Cardiac muscle cell (in vitro differentiated cells and primary cell): ENCODE measurements at places on chromosomes 3 and 15. TPM values are rescaled to one million over a fixed set of nuclear protein-coding genes. Genes with fewer than 3 reads are reported as not detected.

- no peak overlapping the region for H3K27ac ChIP-seq
- H3K36me3 ChIP-seq = no peaks in the 10 kb centered on the region
- no peak overlapping the region for H3K4me3 ChIP-seq
- H3K4me1 ChIP-seq = peaks cover 26% of the 10 kb centered on the region
- DNase-seq = no peak
Measured at GRCh38 chr3:195537995-195538394, 5.1 kb downstream of the PPP1R2 start.

DNA sequence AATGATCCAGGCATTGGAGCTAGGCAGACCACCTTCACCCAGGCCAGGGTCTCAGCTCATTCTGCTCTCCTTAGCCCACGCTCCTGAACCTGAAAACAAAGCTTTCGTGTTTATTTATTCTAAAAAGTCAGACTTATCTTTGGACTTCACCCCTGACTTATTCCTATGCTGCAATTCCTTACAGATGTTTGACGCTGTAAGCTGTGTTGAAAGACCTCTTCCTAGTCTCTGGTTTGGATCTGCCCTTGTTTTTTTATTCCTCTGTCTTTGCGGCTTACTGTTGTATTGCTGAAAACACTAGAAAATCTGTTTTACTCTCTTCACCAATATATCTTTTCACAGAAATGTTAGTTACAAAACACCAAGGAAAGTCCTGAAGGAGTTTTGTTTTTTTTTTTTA is 40.5 kb upstream of the LDHAL6B start:
- no peaks in the 10 kb centered on the region for H3K36me3 ChIP-seq
- H3K27ac ChIP-seq = no peak overlapping the region
- no peak overlapping the region for H3K4me3 ChIP-seq
- no peaks in the 10 kb centered on the region for H3K27me3 ChIP-seq
- no peaks in the 10 kb centered on the region for H3K4me1 ChIP-seq

PBRM1 gene
- 48.8 and 76.2 TPM in 2 replicates for total RNA-seq

OR5K1 gene
- not detected in 2 replicates for total RNA-seq

DNA sequence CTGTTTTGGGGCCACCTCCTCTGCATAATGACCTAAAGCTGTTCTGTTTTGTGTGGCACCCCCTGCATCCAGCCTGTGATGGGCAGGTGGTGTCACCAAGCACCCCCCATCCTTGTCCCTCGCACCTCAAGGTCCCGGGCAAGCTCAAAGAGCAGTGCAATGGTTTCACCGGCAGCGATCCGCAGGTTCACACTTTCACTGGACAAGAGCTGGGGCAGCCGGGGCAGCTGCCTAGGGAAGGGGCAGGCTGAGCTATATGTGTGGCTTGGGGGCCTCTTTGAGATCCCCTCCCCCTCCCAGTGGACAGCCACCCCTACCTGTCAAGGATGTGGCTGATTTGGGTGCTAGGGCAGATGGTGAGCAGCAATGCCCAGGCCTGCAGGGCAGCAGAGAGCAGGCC is 3.1 kb downstream of the IFRD2 start:
- no peak overlapping the region for H3K4me3 ChIP-seq
- no peaks in the 10 kb centered on the region for H3K36me3 ChIP-seq
- no peak for DNase-seq
- no peaks in the 10 kb centered on the region for H3K27me3 ChIP-seq

DNA sequence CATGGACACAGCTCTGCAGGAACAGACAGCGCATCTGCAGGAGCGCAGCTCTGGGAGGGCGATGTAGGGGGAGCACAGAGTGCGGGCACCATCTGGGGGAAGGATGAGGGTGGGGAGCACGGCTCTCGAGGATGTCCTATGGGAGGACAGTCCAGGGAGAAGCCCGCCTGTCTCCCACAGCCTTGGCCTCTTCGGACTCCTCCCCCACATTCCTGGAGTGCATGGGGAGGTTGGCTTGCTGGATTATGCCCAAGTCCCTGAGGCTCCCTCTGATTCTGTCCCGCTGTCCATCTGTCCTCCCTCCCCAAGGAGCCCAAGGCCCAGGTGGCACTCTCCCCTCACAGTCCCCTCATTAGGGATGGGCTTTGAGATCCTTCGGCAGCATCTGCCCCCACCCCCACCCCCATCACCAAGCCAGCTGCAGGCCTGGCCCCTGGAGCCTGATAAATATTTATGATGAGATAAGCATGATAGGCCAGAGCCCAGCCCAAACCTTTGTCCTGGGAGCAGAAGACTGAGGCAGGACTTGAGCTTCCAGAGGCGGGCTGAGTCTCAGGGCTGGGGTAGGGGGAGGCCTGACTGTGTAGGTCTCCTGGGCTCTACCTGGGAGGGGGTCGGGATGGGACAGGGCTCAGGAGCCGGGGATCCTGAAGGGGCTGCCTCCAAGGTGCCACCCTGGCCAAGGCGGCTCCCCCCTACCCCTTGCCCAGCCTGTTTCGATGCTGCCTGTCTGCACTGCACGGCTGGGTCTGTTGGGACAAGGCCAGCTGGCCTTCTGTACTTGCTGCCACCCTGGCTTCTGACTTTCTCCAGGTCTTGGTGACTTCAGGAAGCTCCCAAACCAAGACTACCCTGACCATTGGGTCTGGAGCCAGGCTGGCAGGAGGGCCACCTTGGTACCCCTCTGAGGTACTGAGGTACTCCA is 28.6 kb upstream of the SEMA3F start:
- DNase-seq = peak; percentile 75
- no peaks in the 10 kb centered on the region for H3K36me3 ChIP-seq
- H3K27ac ChIP-seq = no peak overlapping the region
- no peaks in the 10 kb centered on the region for H3K27me3 ChIP-seq
- H3K4me1 ChIP-seq = peaks cover 29% of the 10 kb centered on the region

PGBD4 gene
- total RNA-seq = 1.7 TPM in 2 replicates

GRCh38 chr15:45634432-45635190 is at the start of gene SQOR:
SQOR (plus strand) TSS chr15:45635029; CDS start chr15:45658924, 23,895 bp downstream.
- peak within 1 kb of the TSS; percentile 41 for H3K4me3 ChIP-seq
- H3K27ac ChIP-seq = no peak within 1 kb of the TSS
- H3K4me1 ChIP-seq = no peaks in the 10 kb centered on the region
- H3K27me3 ChIP-seq = peaks cover 88% of the 10 kb centered on the region
- DNase-seq = peak; percentile 64
- H3K36me3 ChIP-seq = no peaks in the 10 kb centered on the region

GRCh38 chr15:100495861-100496260 is 32.9 kb downstream of the CERS3 start:
- H3K4me1 ChIP-seq = no peaks in the 10 kb centered on the region
- H3K27me3 ChIP-seq = no peaks in the 10 kb centered on the region
- DNase-seq = no peak
- H3K36me3 ChIP-seq = no peaks in the 10 kb centered on the region
- H3K27ac ChIP-seq = no peak overlapping the region

PCLAF gene
- 4.7 and 7.5 TPM in 2 replicates for total RNA-seq

- no peak overlapping the region for H3K27ac ChIP-seq
- no peak for DNase-seq
- no peaks in the 10 kb centered on the region for H3K4me1 ChIP-seq
Measured at GRCh38 chr3:141753399-141753798, 9.8 kb upstream of the GRK7 start.

- DNase-seq = no peak
- no peak overlapping the region for H3K4me3 ChIP-seq
- no peaks in the 10 kb centered on the region for H3K36me3 ChIP-seq
- no peaks in the 10 kb centered on the region for H3K27me3 ChIP-seq
- peaks cover 40% of the 10 kb centered on the region for H3K4me1 ChIP-seq
Measured at GRCh38 chr15:98728811-98729160, 80.4 kb downstream of the IGF1R start.

GRCh38 chr3:123122525-123123315 is 55.9 kb downstream of the PDIA5 start:
- no peak overlapping the region for H3K27ac ChIP-seq
- no peaks in the 10 kb centered on the region for H3K27me3 ChIP-seq
- H3K36me3 ChIP-seq = no peaks in the 10 kb centered on the region
- peaks cover 7% of the 10 kb centered on the region for H3K4me1 ChIP-seq
- DNase-seq = no peak
- H3K4me3 ChIP-seq = no peak overlapping the region

DNA sequence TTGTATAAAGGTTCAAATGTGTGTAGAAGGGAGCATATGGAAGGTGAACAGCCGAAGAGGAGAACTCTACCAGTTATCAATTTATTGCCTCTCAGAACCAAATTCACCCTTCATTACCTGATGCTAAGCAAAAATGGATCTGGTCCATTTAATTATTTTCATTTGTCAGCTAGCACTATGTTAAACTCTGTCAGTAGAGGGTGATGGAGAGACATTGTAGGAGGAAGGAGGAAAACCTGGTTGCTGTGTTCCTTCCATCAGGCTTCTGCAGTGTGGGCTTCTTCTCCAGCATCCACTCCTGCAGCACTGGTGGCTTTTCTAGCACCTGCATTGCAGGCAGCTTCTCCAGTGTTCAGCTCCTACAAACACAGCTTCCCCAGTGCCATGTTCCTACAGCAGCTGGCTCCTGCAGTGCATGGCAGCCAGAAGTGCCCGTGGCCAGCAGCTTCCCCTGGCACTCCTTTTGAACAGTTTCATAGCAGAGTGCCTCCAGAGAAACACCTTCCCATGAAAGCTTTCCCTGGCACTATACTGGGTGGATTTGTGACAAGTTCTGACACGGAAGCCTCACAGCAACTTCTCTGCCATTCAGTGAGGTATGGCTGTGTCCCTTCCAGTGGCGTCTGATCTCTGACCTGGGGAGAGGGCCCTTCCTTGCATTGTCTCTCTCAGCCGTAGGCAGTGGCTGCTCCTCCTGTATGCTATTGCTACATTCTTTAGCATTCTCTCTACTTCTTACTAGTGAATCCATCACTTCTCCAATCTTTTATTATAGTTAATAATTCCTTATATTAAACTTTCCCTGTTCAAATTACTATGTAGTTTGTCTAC is 14.6 kb upstream of the IL17RD start:
- H3K27me3 ChIP-seq = no peaks in the 10 kb centered on the region
- H3K4me1 ChIP-seq = peaks cover 4% of the 10 kb centered on the region
- no peak overlapping the region for H3K27ac ChIP-seq
- H3K4me3 ChIP-seq = no peak overlapping the region

SHC4 gene
- 1.5 and 3.1 TPM in 2 replicates for total RNA-seq

DNA sequence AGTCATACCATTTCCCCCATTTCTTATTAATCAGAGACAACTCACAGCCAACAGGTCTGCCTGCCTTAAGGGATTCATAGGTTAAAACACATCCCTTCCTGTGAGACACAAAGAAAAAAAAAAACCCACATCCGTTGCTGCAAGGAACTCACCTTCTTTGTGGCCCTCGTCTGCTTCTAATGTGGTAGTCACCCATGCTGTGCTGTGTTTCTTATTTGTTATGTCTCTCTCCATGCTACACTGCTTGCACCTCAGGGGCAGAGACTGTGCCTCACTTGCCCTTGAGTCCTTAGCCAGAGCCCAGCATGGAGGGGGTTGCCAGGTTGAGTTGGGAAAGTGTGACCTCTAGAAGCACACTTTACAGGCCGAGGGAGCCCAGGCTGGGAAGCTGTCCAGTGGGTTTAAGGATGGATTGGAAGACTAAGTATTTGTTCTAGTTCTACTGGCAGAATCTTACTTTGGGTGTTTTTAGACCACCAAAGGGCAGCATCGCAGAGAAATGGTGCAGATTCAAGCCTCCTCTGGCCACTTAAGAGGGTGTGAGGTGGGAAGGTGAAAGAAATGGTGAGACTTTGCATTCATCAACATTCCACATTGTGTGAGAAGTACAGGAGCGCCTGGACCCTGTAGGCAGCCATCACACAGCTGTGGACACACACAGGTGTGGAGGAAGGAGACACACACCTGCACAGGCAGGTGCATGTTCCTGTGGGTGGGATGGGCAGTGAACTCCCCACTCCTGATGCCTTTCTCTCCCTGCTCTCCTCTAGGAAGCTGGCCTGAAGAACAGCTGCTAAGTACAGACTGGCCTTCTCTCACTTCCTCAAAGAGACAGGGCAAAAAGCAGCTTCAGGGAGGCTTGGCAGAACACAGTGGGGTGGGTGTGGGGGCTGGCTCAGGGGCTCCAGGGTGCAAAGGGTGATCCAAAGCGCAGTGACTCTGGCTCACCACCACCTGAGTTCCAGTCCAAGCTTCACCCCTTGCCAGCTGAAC is 48.8 kb downstream of the GLB1 start:
- no peaks in the 10 kb centered on the region for H3K27me3 ChIP-seq
- H3K4me1 ChIP-seq = no peaks in the 10 kb centered on the region
- H3K27ac ChIP-seq = no peak overlapping the region
- H3K4me3 ChIP-seq = no peak overlapping the region

DNA sequence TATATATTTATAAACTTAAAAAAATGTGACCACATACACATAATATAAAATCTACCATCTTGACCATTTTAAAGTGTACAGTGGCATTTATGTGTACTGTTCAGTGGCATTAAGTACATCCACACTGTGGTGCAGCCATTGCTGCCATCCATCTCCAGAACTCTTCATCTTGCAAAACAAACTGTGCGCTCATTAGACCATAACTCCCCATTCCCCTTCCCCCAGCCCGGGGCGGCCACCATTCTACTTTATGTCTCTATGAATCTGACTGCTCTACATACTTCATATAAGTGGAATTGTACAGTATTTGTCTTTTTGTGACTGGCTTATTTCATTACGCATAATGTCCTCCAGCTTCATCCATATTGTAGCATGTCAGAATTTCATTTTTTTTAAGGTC is 47.8 kb downstream of the CTXND1 start:
- no peak overlapping the region for H3K4me3 ChIP-seq
- H3K27me3 ChIP-seq = no peaks in the 10 kb centered on the region
- H3K27ac ChIP-seq = no peak overlapping the region
- H3K36me3 ChIP-seq = no peaks in the 10 kb centered on the region
- DNase-seq = no peak
- no peaks in the 10 kb centered on the region for H3K4me1 ChIP-seq

DNA sequence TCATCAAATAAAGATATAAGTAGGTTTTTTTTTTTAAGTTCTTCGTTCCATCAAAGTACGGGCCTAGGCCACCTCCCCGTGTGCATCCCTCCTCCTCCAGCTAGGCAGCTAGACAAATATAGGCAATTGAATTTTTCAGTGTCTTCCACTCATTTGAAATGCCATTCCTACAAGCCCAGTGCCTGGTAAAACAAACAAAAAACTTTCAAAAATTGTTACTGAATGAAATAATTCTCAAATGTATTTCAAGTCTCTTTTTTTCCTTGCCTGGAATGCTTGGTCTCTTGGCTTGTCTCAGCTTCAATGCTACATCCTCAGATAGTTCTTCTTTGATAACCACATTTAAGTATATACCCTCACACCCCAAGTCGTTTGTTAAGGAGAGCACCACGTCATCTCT is 3.8 kb downstream of the EIF2AK4 start:
- no peak overlapping the region for H3K27ac ChIP-seq
- no peaks in the 10 kb centered on the region for H3K27me3 ChIP-seq
- no peak overlapping the region for H3K4me3 ChIP-seq
- H3K36me3 ChIP-seq = no peaks in the 10 kb centered on the region

CHDH gene
- total RNA-seq = 11.5 and 36.1 TPM in 2 replicates

GRCh38 chr3:105907777-105908176 is 39.0 kb upstream of the CBLB start:
- H3K27ac ChIP-seq = no peak overlapping the region
- no peak overlapping the region for H3K4me3 ChIP-seq
- H3K4me1 ChIP-seq = peaks cover 9% of the 10 kb centered on the region
- no peaks in the 10 kb centered on the region for H3K27me3 ChIP-seq
- H3K36me3 ChIP-seq = no peaks in the 10 kb centered on the region

STRIT1 gene
- not detected in 2 replicates for total RNA-seq

SKOR1 gene
- 0.85 and 1.1 TPM in 2 replicates for total RNA-seq
